ENCODE measurements at places on chromosomes 5 and 9.

GRCh38 chr5:157858527-157859226 lies at the start of gene CLINT1:
Gene CLINT1, minus strand, starts transcription at chr5:157859145. Its CDS starts 175 bp downstream, at chr5:157858970.
- peak; percentile 99 for DNase-seq

GRCh38 chr5:10502578-10502977 lies 60.9 kb downstream of the ROPN1L start:
- no peak for DNase-seq

GRCh38 chr5:111119856-111120255 lies 27.7 kb downstream of the WDR36 start:
- no peak for DNase-seq

GRCh38 chr5:66015196-66015960 lies 89.0 kb downstream of the ERBIN start:
- no peak for DNase-seq

- no peak for DNase-seq
These were observed 160.4 kb downstream of the SPATA31D1 start for GRCh38 chr9:82148901-82149461.

GRCh38 chr5:81188962-81189361 lies 44.2 kb upstream of the CKMT2 start:
- DNase-seq: peak; percentile 47

GRCh38 chr5:59548807-59549357 lies 344.6 kb downstream of the PDE4D start:
- no peak for DNase-seq

- no peak for DNase-seq
These were observed 88.4 kb downstream of the PTCD2 start for GRCh38 chr5:72408603-72409002.

GRCh38 chr9:16680975-16681651 lies 189.4 kb downstream of the BNC2 start:
- no peak for DNase-seq

DNA sequence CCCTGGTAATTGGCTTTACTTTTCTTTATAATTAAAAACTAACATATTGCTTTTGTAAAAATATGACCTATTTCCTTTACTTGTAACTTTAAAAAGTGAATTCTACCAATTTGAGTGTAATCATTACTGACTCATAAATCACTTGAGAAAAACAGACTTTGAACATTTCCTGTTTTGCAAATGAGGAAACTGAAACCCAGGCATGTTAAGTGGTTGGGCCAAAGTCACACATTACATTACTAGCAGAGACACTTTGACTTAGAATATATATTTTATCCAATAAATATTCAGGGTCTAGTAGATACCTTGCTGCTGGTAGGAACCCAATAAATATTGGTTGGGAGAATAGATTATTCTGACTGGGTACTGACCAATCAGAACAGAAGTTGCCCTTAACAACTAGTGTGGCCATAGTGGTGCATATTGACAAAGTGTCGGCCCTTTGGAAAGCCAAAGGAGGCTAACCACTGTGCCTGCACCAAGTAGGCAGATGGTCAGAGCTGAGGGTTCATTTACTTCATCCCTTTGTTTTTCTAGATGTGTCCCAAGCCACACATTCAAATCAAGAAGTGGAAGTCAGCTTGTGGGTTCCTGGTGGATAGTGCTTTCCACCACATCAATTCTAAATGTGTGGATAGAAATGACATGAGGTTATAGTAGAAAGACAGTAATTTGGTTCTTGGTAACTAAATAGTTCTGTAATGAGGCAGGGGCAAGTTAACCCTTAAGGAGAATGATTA lies 365.1 kb upstream of the RIOK2 start:
- DNase-seq: no peak
